ENCODE measurements at places on chromosomes 2 and 18.

DNA sequence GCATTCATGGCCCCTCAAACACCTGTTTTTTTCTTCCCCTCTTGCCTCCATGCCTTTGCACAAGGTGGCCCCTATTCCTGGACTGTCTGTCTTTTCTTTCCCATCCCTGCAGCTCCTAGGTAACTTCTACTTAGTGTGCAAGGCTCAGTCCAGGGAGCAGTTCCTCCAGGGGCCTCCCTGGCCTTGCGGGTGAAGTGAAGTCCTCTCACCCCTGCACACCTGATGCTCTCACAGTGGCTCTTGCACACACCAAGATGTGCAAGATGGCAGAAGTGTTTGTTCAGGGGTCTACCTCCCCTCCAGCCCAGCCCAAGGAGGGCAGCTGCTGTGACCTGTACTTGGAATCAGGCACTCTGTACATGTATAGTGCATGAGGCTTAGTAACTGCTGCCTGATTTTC is 236.8 kb upstream of the HS6ST1 start:
- no peak for DNase-seq

GRCh38 chr2:156890529-156891148 is 366.9 kb upstream of the GALNT5 start:
- DNase-seq = no peak

GRCh38 chr2:66929632-66930338 is 467.3 kb upstream of the ETAA1 start:
- DNase-seq = no peak

- no peak for DNase-seq
Observed at GRCh38 chr2:60886991-60887390, 5.6 kb downstream of the REL start.

DNA sequence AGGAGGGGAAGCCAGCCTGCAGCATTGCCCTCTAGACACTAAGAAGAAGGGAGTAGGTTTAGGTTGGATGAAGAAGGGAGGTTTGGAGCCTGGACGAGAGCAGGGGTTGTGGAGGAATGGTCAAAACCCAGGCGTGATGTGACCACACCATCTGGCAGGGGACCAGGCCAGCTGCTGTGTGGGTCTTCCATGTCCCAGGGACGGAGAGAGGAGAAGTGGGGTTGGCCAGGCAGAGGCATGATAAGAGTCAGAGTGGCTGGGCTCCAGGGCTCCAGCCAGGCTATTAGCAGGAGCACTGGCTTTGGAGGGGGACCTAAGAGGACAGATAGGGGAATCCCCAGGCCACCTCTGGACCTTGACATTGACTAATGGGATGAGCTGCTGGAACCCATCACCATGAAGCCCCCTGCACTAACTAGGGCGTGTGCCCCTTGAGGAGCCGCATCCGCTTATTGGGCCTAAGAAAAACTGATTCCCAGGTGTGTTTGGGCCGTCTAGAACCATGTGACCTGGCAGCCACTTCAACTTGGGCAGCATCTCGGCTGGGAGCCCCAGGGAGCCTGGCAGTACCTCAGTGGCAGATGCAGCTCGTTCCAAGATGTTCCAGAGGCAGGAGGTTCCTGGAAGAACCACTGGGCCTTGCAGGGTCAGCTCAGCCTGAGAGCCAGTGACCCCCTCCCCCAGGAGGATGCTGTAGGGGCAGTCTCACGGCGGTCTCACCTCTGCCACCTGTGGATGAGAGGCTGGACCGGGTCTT is 235.1 kb downstream of the AGAP1 start:
- no peak for DNase-seq

GRCh38 chr18:49094979-49095632 is 144.3 kb upstream of the SMAD7 start:
- no peak for DNase-seq

GRCh38 chr2:78780256-78780655 is 245.2 kb upstream of the REG3G start:
- no peak for DNase-seq

DNA sequence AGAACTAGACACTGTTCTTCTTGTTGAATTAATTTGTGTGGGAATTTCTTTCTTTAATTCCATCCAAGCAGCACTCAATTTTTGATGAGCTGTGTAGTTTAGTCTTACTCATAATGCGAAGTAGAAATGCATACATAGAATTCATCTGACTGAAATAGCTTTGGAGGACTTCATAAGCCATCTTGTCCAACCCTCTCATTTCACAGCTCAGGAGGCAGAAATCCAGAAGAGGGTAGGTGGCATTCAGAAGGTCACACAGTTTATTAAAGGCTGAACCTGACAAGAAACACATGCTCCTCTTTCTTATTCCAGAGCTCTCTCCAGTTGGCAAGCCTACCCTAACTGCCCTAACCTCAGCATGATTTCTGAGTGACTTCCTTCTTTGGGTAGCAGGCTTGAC is 169.2 kb upstream of the NOSTRIN start:
- no peak for DNase-seq

DNA sequence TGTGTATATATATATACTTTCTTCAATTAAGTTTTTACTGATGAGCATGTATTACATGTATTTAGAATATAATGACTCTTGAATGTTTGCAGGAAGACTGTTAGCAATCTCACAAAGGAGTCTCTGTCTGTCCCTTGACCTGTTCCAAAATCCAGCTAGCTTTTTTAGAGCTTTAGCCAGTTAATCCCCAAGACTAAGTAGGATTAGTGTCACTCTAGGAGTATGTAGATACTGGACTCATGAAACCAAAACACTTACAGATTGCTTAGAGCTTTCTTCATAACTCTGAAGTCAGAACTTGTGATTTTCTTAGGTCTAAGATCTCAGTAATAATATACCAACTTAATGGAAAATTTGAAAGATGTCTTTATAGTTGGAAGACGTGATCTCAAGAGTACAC is 2.2 kb downstream of the UBXN4 start:
- DNase-seq = no peak

GRCh38 chr2:88136817-88137216 is 9.0 kb upstream of the FABP1 start:
- DNase-seq = no peak

GRCh38 chr2:14234911-14235310 is 397.6 kb upstream of the LRATD1 start:
- DNase-seq = no peak
